ENCODE measurements at places on chromosomes 13 and 19.

- DNase-seq = no peak
These were observed 13.7 kb downstream of the LGALS7 start for GRCh38 chr19:38759590-38760003.

GRCh38 chr19:16309643-16310042, 15.0 kb upstream of the KLF2 start:
- no peak for DNase-seq

- DNase-seq = no peak
These were observed 5.2 kb downstream of the ZIC2 start for GRCh38 chr13:99986741-99987140.

GRCh38 chr19:35529241-35530218, 1.4 kb upstream of the SBSN start:
- DNase-seq = no peak

DNA sequence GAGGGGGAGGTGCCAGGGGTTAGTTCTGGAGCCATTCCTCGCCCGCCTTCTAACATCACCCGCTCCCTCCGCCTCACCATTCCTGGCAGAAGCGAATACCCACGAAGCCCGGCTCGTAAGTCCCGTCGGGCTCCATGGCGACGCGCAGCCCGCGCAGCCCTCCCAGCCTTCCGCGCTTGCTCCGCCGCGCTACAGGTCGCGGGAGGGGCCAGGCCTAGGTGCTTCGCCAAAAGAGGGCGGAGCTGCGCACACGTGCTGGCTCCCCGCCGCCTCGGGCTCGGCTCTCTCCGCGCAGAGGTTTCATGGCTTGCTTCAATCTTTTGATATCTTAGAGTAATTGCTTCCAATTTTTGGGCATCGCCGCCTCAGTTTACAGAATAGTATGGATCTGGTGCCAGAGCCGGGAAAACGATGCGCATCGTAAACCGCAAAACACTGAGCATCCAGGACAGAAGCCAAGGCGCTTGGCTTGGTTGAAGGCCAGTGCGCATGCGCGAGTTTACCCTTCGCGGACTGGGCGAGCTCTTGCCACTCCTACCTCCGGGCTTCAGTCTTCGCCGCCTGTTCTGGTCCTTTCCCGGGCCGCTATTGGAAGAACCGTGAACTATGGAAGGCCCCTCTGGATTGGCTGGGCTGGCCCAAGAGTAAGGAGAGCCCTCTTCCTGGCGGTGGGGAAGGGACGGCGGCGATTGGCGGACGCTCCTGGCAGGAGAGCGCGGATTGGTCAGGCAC, at the start of gene POLR2I:
Gene POLR2I, minus strand, starts transcription at position 155 of the 732 bp plus-strand sequence. Its CDS starts 19 bp downstream, at position 136.
- peak; percentile 100 for DNase-seq

DNA sequence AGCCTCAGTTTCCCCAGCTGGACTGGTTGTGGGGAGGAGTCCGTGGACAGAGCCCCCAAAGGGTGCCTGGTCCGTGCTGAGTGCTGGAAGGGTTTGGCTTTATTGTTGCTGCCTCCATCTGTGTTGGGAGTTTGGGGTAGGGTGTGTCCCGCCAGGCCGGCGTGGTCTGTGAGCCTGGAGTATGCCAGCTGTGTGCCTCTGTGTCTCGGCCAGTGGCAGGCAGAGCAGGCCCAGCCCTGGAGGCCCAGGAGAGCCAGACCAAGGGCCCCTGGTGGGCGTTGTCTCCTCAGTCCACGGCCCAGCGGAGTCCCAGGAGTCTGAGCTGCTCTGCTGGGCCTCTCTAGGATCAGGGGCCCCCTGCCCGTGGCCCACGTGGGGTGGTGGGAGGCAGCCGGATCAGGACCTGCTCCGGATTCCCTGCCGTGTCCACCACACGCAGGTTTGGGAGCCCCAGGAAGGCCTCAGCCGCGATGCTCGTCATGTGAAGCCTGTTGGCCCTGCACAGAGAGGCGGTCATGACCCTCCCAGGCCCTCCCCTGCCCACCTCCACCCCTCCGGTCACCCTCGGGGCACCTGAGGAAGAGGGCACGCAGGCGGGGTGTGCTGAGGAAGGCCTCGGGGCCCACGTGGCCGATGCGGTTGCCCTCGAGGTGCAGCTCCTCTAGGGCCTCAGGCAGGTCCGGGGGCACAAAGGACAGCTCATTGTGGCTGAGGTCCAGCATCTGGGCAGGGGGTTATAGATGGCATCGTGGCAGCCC, 6.6 kb downstream of the PODNL1 start:
- no peak for DNase-seq

Measured in fibroblast of the aortic adventitia (primary cell).